ENCODE measurements at places on chromosomes 5 and 9. TPM values are rescaled to one million over a fixed set of nuclear protein-coding genes. Genes with fewer than 3 reads are reported as not detected.

Gene PCDHGA5
- total RNA-seq = 1.9 TPM

Gene DOCK2
- 72.5 TPM for total RNA-seq

- DNase-seq = no peak
Measured at GRCh38 chr5:78613756-78614155, 34.8 kb downstream of the LHFPL2 start.

DNA sequence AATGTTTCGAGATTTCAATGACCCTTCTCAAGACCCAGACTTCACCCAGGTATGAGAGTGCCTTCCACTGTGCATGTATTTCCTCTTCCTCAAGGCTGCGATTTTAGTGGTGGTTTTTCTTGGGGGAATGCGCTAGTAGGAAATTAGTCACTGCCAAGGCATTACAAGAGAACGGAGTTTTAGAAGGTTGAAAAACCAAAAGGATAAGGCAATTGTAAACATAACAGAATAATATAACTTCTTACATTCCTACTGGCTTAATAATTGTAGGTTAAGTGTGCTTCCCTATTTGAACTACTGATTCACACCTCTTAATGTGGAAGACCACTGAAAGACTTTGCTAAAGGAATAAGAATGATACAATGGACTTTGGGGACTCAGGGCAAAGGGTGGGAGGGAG is 38.9 kb downstream of the ACO1 start:
- no peak for DNase-seq

DNA sequence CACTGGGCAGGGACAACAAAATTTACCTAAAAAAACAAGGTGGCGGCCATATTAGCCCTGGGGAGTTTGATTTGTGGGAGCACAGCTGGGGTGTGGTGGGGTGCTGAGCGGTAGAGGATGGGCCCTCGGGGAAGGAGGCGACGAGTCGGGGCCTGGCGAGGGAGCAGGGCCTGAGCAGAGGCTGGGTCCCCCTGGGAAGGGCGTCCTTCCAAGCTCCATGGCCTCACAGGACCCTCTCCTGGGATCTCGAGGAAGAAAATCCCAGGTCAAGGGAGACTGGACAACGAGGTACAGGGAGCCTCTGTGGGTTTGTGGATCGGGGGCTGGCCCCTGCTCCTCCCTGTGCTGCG is 165.5 kb downstream of the CACNA1B start:
- DNase-seq = no peak
